ENCODE measurements at places on chromosomes 1 and 21.

DNA sequence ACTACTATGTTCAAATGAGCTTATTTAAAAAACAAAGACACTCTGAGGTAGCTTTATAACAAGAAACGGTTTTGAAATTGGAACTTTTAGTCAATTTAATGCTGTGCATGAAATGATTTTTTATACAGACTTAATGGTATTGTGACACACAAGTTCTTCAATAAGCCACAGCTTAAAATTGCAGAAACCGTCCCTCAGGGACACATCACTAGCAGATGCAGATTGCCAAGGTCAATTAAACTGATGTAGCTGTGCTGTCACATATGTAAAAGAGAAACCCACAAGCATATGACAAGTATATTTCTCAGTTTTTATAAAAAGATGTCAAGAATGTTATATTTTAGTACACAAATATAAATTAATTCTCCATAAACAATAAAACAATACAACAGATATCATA is 366.9 kb downstream of the DPYD start:
- no peak for DNase-seq

DNA sequence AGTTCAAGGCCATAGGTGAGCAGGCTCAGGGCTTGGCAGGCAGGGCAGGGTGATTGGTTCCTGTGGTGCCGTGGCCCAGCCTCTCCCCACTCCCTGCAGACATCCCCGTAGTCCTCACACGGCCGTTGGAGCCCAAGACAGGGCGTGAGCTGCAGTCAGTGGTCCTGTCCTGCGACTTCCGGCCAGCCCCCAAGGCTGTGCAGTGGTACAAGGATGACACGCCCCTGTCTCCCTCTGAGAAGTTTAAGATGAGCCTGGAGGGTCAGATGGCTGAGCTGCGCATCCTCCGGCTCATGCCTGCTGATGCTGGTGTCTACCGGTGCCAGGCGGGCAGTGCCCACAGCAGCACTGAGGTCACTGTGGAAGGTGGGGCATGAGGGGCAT is 71.9 kb downstream of the OBSCN start:
- no peak for DNase-seq

DNA sequence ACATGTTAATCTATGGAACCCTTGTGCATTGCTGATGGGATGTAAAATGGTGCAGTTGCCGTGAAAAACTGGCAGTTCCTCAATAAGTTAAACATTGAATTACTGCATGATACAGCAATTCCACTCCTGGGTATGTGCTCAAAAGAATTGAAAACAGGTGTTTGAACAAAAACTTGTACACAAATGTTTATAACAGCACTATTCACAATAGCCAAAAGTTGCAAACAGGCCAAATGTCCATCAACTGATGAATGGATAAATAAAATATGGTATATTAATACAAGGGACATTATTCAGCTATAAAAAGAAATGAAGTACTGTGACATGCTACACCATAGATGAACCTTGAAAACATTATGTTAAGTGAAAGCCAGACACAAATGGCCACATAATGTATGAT is 17.7 kb upstream of the SRSF10 start:
- no peak for DNase-seq

- no peak for DNase-seq
These were observed 191.9 kb upstream of the LMO4 start for GRCh38 chr1:87136607-87137341.

GRCh38 chr21:33531007-33531406 is 10.9 kb downstream of the GART start:
- no peak for DNase-seq

- no peak for DNase-seq
These were observed 40.8 kb upstream of the COL24A1 start for GRCh38 chr1:86197206-86197855.

GRCh38 chr1:5849550-5849949 is 142.7 kb downstream of the NPHP4 start:
- DNase-seq: no peak

DNA sequence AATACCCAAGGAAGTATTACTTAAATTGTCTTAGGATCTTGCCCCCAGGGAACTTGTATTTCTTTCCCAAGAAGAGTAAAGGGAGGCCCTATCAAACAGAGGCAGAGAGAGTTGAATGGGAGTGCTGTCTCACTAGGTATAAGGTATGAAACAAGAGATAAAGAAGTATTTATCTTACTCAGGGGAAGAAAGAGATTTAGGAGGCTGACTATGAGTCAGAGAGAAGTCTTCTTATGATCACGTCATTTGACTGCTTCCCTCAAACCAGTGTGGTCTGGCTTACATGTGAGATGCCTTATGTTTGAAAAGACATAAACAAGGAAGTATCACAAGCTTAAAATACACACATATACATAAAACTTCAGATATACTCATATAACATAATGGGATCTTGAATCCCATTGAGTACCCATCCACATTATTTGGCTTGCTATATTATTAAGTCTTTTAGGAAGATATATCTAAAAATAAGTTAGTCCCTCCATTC is 29.6 kb downstream of the DUSP10 start:
- peak; percentile 50 for DNase-seq

GRCh38 chr1:12012560-12013316 is 6.6 kb upstream of the MIIP start:
- no peak for DNase-seq

DNA sequence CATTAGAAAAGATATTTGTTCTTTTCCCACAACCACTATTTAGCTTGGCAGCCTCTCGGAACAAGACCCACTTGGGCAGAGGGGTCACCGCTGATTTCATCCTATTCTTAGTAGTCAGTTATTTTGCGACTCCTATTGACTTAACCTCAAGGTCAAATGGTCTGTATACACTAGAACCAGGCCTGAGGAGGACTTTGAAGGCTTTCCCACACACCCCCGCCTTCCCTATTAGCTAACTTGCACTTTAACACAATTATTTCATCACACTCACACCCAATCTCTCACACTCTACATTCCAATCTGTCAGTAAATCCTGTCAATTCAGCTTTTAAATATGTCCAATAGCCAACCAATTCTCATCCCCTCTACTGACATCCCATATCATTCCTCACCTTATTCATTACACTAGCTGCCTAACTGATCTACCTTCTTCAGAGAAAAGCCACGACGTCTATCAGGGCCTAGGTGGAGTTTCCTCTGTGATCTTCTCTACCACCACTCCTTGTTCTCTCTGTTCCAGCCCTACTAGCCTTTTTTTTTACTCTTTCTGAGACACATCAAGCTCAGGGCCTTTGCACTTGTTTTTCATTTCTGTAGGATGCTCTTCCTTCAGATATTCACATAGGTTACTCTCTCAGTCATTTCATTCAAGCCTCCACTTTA is 1.0 kb upstream of the NIBAN1 start:
- DNase-seq: no peak

GRCh38 chr1:220339581-220339980 is 67.3 kb upstream of the RAB3GAP2 start:
- DNase-seq: no peak

DNA sequence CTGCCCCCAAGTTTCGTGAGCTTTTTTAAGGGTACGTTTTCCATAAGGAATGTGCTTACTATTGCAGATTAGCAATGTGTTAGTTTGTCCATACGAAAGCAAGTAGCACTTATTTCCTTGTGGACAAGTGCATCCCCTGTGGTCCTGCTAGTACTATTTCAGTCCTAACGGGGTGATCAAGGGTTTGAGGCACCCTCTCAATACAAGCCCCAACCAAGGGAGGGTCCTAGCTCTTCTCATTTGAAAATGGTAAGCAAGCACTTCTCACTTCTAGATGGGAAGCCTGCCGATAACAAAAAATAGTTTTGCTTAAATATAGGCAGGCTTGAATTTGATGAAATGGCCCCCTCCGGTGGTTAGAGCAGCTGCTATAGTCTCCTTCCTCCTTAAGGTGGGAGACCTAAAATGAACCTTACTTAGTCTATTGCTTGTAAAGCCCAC is 64.0 kb upstream of the HMCN1 start:
- no peak for DNase-seq

- DNase-seq: peak; percentile 63
These were observed 13.3 kb downstream of the PLPPR5 start for GRCh38 chr1:98991127-98992012.

DNA sequence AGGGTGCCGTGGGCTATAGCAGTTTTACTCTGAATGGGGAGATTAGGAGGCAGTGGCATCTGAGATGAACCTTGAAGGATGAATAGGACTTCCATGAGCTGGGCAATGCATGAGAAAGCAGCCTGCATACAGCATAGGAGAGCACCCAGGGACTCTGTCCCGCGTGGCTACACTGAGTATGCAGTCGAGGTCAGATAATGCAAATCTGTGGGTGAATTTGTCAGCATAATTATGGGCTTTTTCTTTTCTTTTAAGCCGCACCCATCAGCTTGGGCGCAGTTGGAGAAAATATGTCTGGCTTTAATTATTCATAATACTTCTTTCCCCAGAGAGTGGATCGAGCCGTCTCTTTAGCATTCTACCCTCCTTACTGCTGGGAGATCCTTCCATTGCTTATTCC is 188.5 kb downstream of the ZSCAN20 start:
- DNase-seq: no peak
